ENCODE measurements at places on chromosomes 1 and 21.

- no peak for DNase-seq
Measured at GRCh38 chr1:208115924-208116640, 128.1 kb downstream of the PLXNA2 start.

GRCh38 chr1:159200769-159201168, 3.9 kb upstream of the ACKR1 start:
- DNase-seq = no peak

DNA sequence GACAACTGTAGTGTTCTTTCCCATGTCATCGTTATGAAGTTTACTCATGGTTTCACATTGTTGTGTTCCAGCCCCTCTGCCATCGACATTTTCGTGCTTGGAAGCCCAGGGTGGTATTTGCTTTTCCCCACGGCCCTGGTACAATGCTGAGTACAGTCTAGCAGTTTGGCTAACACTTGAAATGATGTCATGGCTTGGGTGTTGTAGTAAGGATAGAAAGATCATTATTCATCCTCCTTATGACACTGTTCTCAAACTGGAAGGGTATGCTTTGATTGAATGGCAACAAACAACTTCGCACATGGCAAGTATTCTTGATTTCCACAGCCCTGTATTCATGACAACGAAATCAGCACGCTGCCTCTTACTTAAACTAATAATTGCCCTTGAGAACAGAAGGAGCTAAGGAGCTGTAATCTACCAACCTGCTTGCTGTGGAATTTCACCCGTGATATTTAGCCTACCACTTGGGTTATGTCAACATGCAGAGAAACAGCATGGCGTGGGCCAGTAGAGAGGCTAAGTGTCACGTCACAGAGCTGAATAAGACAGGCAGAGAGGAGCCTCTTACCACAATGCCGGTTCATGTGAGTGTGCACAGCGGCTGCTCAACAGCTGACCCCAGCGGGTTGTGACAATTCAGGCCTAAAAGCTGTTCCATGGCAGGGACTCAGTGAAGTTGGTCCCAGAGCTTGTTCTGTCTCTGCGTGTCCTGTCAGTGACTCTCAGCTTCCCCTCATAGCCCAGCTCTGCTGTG, 73.9 kb downstream of the KCNJ6 start:
- DNase-seq = no peak

DNA sequence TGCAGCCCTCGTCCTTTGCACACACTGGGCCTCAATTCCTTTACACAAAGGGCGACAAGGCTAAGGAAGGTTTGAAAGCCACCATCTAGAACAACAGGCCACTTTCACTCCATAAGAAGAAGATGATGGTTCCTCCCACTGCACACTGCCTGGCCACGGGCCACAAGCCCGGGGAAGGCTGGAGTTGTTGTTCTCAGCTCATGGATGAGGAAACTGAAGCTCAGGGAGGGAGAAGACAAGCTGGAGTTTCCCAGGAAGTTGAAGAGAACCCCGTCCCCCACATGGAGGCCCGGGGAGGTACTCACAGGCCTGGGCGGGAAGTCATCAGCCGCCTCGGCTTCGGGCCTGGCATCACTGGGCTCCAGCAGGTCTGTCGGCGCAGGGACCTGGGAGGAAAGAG, 24.6 kb upstream of the DDOST start:
- DNase-seq = no peak

DNA sequence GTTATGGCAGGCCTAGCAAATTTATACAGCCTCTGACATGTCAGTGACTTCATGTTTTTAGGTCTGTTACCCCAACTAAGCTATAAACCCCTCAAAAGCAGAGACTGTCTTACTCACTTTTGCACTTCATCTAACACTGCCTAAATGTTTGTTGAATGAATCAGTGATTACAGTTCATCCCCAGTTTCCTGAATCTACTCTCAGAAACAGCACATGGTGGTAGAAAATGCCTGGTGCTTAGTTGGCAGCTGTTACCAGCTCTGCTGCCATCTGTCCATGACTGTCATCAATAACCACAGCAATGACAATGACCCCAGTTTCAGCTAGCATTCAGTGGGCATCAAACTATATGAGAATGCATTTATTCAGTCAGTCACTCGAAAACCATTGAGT, 110.5 kb upstream of the SERBP1 start:
- DNase-seq = no peak

DNA sequence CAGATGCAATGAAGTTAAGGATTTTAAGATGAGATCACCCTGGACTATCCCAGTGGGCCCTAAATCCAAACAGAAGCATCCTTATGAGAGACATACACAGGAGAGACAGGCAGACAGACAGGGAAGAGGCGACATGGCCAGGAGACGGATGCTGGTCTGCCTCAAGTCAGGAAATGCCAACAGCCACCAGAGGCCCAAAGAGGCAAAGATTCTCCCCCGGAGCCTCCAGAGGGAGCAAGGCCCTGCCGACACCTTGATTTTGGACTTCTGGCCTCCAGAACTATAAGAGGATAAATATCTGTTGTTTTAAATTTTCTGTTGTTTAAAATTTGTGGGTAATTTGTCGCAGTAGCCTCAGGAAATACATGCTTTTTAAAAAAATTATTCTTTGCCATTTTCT, 116.4 kb downstream of the GLIS1 start:
- no peak for DNase-seq

DNA sequence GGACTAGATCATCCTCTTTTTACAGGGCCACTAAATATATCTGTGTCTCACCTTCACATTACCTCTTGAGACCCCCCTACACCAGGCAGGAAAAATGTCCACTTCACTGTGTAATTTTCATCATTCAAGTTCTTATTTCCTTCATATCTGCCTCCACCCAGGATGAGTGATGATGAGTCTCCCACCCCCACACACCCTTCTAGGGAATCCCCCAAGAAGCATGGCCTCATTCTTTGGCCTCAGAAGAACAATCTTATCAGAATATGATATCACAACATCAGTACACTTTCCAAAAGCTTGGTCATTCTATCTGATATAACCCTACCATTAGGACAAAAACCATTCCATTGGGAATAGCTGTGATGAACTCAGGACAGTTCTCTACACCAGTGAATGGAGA, 170.3 kb upstream of the DUSP10 start:
- DNase-seq = no peak

- no peak for DNase-seq
Measured at GRCh38 chr1:156809711-156810366, 6.8 kb downstream of the SH2D2A start.

DNA sequence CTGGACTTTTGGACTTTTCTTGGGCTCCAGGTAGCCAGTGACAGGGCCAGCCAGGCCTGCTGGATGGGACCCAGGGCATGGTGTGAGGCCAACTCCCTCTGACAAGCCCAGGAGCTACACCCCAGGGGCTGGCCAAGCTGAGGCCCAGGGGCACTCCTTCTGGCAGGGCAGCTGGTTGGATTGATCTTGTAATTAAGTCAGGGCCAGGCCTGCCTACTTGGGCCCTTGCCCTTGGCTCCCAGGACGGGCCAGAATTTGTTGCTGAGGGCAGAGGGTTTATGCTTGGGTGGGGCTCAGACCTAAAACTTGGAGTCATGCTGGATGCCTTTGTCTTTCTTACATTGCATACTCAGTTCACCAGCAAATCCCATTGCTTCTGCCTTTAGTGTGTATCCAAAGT, 20.7 kb downstream of the KCNA2 start:
- DNase-seq = no peak

DNA sequence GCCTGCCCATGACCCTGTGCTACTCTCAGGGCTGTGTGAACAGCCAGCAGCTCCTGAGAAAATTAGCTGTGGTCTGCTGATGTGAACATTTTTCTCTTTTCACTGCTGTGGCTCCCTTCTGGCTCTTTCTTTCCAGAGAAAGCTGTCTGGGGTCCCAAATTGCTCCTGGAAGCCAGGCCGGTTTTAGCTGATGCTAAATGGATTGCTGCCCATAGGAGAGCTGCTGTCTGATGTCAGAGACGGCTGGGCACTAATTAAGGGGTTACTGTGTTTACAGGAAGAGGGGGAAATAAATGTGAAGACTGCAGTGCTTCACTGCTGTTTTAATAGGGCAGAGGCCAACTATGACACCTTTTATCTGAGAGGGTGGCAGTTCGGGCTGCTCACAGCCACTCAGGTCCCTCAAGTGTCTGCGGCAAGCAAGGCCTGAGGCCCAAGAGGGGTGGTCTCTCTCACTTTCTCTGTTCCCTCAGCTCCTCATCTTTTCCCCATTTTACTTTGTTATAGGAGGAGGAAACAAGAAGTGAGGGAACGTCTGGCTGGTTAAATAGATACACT, 106.0 kb upstream of the GNG12 start:
- DNase-seq = no peak

DNA sequence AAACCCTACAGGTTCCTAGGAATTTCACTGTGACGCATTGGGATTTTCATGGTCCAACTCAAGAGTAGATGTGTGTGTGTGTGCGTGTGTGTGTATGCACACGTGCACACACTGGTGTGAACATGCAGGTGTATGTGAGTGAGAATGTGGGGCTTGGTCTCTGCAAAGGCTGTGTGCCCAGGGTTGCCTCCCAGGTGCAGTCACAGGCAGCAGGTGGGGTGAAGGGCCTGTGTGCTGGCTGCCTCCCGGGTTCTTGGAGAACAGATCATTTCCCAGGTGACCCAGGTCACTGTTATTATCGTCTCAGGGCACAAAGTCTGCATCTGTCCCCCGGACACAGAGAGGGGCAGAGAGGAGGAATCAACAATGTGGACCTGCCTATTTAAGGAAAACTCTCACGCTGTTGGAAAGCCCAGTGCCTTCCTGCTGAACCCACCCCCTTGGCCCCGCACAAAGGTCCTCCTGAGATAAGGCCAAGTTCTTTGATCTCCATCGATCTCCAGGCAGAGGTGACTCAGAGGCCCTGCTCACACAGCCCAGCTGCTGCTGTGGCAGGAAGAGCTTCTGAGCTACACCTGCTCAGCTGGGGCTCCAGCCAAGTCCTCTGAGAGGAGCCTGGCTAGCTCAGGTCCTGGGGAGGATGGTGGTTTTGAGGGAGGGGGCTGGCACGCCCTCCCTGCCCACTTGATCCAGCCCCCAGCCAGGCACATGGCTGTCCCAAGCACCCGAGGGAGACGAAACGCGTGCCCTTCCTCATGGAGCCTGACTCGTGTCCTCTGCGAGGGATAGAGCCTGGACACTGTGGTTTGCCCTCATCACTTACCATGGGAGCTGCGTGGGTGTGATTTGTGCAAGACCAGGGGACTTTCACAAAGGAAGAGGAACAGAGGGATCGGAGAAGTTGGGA, 134.0 kb upstream of the ARHGEF16 start:
- DNase-seq = no peak

- peak; percentile 86 for DNase-seq
Measured at GRCh38 chr1:10727751-10728232, 68.7 kb downstream of the CASZ1 start.

GRCh38 chr1:1082239-1082775, 8.2 kb upstream of the RNF223 start:
- DNase-seq = no peak

GRCh38 chr1:56965916-56966697, at the start of gene C8B:
Gene C8B (minus strand): TSS chr1:56966015. CDS start chr1:56965948, 67 bp downstream.
- DNase-seq = no peak

DNA sequence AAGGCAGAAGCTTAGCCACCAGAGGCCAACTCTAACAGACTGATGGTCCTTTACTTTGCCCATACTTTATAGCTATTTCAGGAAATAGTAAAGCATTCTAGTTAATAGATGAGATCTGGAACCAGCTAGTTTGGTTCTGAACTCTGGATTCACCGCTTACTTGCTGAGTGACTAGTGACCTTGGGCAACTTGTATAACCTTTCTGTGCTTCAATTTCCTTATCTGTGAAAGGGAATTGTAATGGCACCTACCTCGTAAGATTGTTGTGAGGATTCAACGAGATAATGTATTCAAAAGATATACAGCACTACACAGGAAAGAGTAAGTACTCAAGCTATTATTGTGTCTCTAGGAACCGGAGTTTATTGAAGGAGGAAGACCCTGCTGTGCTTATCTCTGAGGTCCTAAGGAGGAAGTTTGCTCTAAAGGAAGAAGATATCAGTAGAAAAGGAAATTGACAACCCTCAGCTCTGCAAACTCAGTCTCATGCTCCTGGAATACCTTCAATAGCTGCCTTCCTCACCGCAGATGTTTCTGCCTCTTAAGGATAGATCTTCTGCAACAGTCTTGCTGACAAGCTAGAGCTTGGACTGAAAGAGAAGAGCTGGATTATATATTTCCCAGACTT, 11.9 kb downstream of the MTFR1L start:
- no peak for DNase-seq

DNA sequence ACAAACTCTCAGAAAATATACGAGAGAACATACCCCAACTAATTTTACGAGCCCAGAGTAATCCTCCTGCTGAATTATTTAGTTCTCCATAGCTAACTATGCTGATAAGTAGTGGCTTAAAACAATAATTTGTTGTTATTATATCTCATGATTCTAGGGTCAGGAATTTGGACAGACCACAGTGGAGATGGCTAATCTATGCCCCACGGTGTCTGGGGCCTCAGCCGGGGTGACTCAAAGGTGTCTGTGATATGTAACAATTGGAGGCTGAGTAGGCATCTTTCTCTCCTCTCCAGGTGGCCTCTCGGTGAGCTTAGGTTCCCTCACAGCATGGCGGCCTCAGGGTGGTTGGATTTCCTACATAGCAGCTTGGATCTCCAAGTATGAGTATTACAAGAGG, 35.4 kb upstream of the FOXO6 start:
- DNase-seq = no peak

- DNase-seq = no peak
Measured at GRCh38 chr1:161051219-161051618, 5.4 kb upstream of the USF1 start.

- no peak for DNase-seq
Measured at GRCh38 chr21:39082656-39083376, 100.4 kb downstream of the PSMG1 start.

GRCh38 chr1:20126806-20127440, 7.6 kb upstream of the PLA2G2D start:
- DNase-seq = peak; percentile 42

DNA sequence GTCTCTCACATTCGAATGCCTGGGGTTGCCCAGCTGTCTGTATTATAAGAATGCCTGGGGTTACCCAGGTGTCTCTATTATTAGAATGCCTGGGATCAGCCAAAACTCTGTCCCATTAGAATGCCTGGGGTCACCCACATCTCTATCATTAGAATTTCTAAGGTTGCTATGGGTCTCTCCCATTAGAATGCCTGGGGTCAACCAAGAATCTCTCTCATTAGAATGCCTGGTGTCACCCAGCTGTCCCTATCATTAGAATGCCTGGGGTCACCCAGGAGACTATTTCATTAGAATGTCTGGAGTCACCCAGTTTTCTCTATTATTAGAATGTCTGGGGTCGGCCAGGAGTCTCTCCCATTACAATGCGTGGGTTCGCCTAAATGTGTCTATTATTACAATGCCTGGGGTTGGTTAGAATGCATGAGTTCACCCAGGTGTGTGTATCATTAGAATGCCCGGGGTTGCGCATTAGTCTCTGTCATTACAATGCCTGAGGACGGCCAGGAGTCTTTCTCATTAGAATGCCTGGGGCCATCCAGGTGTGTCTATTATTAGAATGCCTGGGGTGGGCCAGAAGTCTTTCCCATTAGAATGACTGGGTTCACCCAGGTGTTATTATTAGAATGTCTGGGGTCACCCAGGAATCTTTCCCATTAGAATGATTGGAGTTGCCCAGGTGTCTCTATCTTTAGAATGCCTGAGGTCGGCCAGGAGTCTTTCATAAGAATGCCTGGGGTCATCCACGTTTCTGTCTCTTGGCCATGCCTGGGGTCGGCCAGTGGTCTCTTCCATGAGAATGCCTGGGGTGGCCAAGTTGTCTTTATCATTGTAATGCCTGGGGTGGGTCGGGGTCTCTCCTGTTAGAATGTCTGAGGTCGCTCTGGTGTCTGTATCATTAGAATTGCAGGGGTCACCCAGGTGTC, 59.6 kb downstream of the RNF187 start:
- DNase-seq = no peak

Data from sigmoid colon (tissue), 7 donors.